A549 treated with GW870086 at 1 μM for 4 hours (cell line): ENCODE measurements at places on chromosomes 1 and 21. TPM values are rescaled to one million over a fixed set of nuclear protein-coding genes. Genes with fewer than 3 reads are reported as not detected.

The GPR37L1 gene
- total RNA-seq: 0.15 to 0.21 TPM (median 0.16 TPM) in 5 replicates

The IL12RB2 gene
- 0.08 TPM in 1 of 5 replicates, not detected in the others for total RNA-seq

The HES3 gene
- not detected in 5 replicates for total RNA-seq

The OR6K3 gene
- not detected in 5 replicates for total RNA-seq

The LDLRAD1 gene
- total RNA-seq: 0.06 TPM in 1 of 5 replicates, not detected in the others

The HNRNPCL2 gene
- not detected in 5 replicates for total RNA-seq

The SLFNL1 gene
- 0.07 TPM in 1 of 5 replicates, not detected in the others for total RNA-seq

The CLCA4 gene
- total RNA-seq: not detected in 5 replicates

The TADA1 gene
- total RNA-seq: 9.6 to 13.4 TPM (median 12.4 TPM) in 5 replicates

The CYP4A11 gene
- total RNA-seq: not detected in 5 replicates

The GJC2 gene
- 0.17 to 0.53 TPM (median 0.40 TPM) in 5 replicates for total RNA-seq

The SSX2IP gene
- 10.4 to 14.2 TPM (median 13.1 TPM) in 5 replicates for total RNA-seq

The GJB5 gene
- total RNA-seq: 0.10 TPM in 1 of 5 replicates, not detected in the others

The NFIA gene
- total RNA-seq: 4.3 to 9.2 TPM (median 7.7 TPM) in 5 replicates

The KRTAP13-2 gene
- total RNA-seq: not detected in 5 replicates
